ENCODE measurements at places on chromosomes 16 and 17. TPM values are rescaled to one million over a fixed set of nuclear protein-coding genes. Genes with fewer than 3 reads are reported as not detected.

Gene KRT33A
- not detected for total RNA-seq

Gene SRSF1
- total RNA-seq, result 187 TPM

Gene KRT39
- not detected for total RNA-seq

Gene ELOB
- total RNA-seq, result 273 TPM

Gene TBC1D3G
- not detected for total RNA-seq

Gene GPRC5B
- total RNA-seq, result 32.5 TPM

Gene PDILT
- not detected for total RNA-seq

Gene MPV17L
- 10.1 TPM for total RNA-seq

Gene NPIPA3
- total RNA-seq, result 2.3 TPM

Gene SDR42E2
- total RNA-seq, result 0.26 TPM

Gene YWHAE
- 384 TPM for total RNA-seq

Gene ORAI3
- total RNA-seq, result 34.4 TPM

Gene KIAA0513
- 15.5 TPM for total RNA-seq

Gene ITGAL
- 16.7 TPM for total RNA-seq

Gene KCTD5
- total RNA-seq, result 18.6 TPM

Gene GLTPD2
- 0.46 TPM for total RNA-seq

Gene SPN
- 9.0 TPM for total RNA-seq

Gene KCNG4
- total RNA-seq, result not detected

Gene CACNB1
- 6.4 TPM for total RNA-seq

Gene OTOA
- total RNA-seq, result 0.46 TPM

Gene PIK3R5
- total RNA-seq, result 17.1 TPM

Gene HAS3
- total RNA-seq, result 1.2 TPM

Gene ZNF500
- total RNA-seq, result 23.4 TPM
